Iris pigment epithelial cell (primary cell): ENCODE measurements at places on chromosomes 5 and 9.

DNA sequence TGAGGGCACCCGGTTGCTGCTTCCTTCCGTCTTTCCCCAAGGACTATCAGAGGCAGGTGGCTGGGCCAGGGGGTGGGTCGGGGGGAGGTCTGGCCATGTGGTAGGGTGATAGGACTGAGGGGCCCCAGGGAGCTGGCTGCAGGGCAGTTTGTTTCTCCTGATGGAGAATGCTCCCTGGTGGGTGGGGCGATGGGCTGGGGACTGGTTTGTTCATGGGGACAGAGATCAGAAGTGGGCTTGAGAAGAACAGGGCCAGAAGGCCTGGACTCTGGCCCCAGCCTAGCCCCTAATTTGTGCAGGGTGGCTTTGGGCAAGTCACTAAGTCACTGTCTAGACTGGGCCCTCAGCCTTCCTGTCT is 117.4 kb downstream of the RGS3 start:
- no peak for DNase-seq

DNA sequence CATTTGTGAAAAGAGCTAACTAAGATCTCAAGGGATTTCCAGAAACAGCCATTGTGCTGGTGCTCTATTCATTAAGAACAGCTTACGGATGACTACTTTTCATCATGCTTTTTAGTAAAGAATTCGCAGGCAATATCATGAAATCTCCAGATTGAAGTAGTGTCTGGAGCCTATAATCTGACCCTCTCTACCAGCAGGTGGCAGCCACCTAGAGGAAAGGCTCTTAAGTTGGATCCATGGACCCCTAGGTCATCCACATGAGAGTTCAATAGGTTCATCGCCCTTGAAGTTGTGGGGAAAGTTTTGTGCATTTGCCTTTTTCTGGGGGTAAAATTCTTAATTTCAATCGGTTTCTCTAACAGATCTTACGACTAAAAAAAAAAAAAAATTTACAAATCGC is 82.3 kb downstream of the SLC1A3 start:
- no peak for DNase-seq

DNA sequence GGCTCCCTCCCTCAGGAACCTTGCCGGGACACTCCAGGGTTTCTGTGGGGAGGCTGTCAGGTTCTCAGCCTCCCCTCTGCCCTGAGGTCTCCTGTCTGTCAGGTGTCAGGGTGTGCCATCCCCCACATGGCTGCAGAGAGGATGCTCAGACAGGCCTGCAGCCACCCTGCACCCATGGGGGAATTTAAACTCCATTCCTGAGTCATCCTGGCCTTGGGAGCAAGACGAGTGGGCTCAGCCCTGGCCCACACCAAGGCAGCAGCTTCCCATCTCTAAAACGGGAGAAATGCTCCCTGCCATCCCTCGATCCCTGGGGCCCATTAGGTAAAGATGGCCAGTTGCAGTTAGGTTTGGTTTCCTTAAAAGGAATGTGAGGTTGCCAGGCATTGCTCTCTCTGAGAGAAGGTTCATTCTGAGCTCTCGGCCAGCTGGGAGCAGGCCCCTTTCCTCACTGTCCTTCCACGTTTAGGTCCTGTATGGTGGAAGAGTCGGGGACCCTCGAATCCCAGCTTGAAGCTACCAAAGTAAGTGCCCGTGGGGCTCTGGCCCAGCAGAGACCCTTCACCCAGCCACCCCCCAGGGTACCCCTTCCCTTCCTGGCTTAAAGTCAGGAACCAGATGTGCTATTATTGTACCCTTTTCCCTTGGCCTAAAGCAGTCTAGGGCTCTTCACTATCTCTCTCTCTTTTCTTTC is 26.6 kb downstream of the DYNC2I2 start:
- DNase-seq = no peak

DNA sequence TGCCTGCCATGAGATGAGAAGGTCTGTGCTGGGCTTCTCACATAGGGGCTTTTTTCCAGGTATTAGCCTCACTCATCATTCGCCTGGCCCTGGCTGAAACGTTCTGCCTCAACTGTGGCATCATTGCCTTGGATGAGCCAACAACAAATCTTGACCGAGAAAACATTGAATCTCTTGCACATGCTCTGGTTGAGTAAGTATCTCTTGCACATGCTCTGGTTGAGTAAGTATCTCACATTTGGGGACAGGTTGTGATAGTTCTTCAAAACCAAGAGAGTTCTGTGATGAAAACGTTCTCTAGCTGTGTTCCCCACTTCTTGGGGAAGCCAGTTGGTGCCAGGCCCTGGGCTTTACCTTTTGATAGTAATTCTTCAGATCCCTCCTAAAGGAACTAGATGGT is 17.4 kb upstream of the IL13 start:
- DNase-seq = no peak

GRCh38 chr9:29176786-29177185 is 1603.5 kb upstream of the C9orf72 start:
- no peak for DNase-seq

DNA sequence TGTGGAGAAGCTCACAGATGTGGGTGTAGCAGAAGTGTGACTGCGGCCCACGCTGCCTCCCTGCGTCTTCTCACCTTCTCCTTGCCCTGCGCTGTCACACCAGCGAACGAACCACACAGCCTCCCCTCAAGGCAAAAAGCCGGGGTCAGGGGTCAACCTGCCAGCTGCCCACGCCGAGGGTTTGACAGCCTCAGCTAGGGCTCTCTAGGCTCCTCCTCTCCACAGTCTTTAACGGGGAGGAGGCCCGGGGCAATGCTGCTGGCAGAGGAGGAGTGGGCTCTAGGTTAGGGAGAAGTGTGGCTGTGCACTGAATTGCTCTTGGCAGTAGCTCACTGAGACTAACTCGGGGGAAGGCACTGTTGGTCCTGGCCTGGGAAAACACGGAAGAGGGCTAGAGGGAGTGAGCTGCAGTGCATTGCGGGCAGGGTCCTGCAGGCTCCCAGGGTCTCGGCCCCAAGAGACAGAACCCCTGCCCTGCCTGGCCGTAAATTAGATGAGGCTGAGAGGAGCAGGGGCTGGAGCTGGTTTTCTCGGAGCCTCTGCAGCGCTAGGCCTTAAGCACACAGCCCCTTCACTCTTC is 4.2 kb upstream of the TRIM52 start:
- no peak for DNase-seq

GRCh38 chr5:178120607-178121357 is 7.5 kb downstream of the N4BP3 start:
- peak; percentile 49 for DNase-seq

DNA sequence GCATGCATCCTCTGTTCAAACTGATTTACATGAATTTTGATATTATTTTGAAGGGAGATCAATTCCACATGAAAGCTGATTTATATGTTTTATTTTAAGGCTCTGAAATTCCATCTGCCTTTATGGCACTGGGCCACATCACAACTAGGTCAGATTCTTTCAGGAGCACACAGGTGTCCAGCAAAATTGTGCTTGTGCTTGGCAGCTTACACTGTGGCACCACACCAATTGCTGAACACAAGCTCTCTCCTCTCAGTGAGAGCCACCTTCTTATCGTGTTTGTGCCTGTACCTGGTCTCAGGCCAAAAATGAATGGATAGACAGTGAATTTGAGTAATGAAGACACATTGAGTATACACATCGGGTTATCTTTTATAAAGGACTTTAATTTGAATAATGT is 200.4 kb downstream of the CDH10 start:
- no peak for DNase-seq

- no peak for DNase-seq
These were observed 178.0 kb downstream of the ACTL7B start for GRCh38 chr9:108677776-108678175.

- peak; percentile 33 for DNase-seq
These were observed 54.1 kb downstream of the GDA start for GRCh38 chr9:72203205-72203803.

DNA sequence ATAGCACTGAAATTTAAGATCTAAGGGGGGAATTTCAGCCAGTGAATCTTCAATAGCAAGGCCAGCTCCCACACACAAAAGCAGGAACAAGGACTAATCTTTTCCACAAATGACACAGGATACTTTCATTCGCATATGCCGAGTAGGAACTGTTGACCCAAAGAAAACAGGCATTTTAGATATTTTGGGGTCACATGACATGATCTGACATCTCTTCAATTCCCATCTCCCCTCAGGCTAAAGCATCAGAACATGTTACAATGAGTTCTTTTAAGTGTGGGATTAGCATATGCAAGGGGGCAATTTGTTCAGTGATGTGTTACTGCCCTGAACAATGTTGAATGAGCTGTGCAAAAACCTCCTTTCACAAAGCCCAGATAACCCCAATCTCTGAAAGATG is 68.2 kb downstream of the TLE1 start:
- DNase-seq = no peak

- no peak for DNase-seq
These were observed 761.3 kb upstream of the DMAC1 start for GRCh38 chr9:8560560-8561525.

DNA sequence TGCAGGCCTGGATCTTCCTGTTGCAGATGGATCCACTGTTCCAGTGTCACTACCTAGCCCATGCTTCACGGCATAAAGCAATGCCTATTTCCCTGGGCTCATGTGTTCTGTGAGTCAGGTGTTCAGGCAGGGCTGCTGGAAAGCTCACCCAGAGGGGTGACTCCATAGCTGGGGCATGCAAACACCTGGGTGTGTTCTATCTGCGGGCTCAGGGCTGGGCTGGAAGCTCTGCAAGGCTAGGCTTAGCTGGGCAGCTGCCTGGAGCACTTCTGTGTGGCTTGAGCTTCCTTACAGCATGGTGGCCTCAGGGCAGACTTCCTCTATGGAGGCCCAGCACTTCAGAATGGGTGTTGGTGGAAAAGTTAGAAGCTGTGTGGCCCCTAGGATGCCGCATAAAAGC is 139.9 kb downstream of the GADD45G start:
- DNase-seq = no peak

- DNase-seq = no peak
These were observed 35.5 kb upstream of the ANXA2R start for GRCh38 chr5:43075319-43076293.

DNA sequence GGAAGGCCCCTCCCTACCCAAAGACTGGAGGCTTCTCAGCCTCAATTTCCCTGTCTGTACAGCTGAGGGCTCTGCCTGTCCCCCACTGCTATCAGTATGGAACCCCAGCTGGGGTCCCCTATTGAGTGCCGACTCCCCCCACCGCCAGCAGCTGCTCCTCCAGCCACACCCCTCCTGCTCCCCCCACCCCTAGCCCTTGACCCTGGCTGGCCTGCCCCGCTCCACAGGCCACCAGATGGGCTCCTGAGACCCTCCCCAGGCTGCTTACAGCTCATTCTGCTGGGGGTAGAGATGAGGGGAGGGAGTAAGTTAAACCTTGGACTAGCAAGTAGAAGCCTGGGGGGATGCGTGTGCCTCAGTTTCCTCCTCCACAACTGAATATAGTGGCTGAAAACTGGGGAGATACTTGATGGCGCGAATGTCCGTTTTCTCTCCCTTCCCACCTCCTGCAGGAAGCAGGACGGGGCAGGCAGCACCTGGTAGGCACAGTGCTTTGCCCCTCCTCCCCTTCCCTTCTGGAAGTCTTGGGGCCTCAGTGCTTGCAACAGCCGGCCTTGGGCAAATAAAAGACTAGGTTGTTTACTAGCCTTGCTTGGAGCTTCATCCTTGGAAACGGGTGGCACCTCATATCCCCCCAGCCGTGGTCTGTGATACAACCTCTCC is 19.1 kb downstream of the URM1 start:
- no peak for DNase-seq

GRCh38 chr5:166262395-166262794 is 2029.0 kb upstream of the WWC1 start:
- DNase-seq = no peak

DNA sequence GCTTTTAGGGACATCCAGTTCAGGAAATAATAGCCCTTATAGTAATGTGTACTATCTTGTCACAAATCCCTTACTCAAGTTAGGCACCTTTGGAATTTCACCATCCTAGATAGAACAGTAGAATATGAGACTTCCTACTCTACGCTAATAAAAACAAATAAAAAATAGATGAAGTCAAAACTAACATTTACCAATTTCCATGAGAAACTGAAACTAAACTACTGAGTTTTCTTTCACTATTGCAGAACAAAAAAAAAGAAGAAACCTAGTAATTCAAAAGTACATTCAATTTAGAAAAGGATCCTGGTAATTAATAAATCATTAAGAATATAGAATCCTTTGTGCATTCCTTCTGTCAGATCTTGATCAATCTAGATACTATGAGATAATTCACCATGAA is 14.0 kb downstream of the STARD4 start:
- DNase-seq = peak; percentile 20

GRCh38 chr5:10726913-10727517 is 34.0 kb downstream of the DAP start:
- no peak for DNase-seq

- no peak for DNase-seq
These were observed 94.4 kb upstream of the IER5L start for GRCh38 chr9:129272348-129273025.

GRCh38 chr5:83718195-83718825 is 2.3 kb downstream of the HAPLN1 start:
- peak; percentile 72 for DNase-seq

GRCh38 chr5:156391139-156391538 is 64.2 kb downstream of the SGCD start:
- DNase-seq = peak; percentile 85

DNA sequence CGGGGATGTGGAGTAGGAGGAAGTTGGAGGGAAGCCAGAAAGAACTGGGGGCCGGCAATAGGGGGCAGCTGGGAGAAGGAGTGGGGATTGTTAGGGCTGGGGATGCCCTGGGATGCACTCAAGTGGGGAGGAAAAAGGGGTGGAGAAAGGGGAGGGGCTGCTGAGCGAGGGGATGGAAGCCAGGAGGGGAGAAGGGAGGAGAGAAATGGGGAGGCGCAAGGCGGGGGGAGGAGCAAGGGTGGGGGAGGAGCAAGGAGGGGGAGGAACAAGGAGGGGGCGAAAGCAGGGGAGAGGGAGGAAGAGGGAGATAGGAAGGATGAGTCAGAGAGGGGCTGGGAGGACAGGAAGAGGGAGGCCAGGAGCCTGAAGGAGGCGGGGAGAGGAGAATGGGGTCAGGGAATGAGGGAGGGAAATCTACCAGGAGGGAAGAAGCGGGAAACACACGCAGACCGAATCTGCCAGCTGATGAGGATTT is 1.6 kb downstream of the IRX4 start:
- DNase-seq = no peak

GRCh38 chr5:122295138-122295537 is 16.9 kb upstream of the SNCAIP start:
- no peak for DNase-seq
